Activated T-helper 1 cell treated with anti-CD3 and anti-CD28 coated beads, Interleukin-2, amount 50 U/mL, for 16 hours (primary cell): ENCODE measurements at places on chromosomes 6 and 20.

DNA sequence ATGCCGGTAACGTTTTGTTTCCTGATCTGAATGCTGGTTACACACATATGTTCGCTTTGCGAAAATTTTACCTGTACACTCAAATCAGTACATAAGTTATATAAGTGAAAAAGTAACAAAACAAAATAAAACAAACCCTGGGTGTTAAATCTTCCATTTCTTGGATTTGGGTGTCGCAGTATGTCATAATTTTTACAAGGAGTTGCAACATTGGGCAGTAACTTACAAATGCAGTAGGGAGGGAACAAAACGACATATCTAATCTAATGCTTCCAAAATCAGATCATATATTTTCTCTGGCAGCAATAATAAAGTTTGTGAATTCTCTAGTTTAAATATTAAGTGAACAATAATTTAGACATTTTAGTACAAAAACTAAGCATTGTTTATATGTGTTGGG lies 25.2 kb downstream of the SNX14 start:
- no peak for DNase-seq

- no peak for DNase-seq
Observed at GRCh38 chr6:158627168-158627939, 17.2 kb downstream of the DYNLT1 start.

- DNase-seq, result no peak
Observed at GRCh38 chr20:25218492-25218891, 23.0 kb downstream of the ENTPD6 start.

- no peak for DNase-seq
Observed at GRCh38 chr20:22583773-22584521, 425 bp downstream of the FOXA2 start.

DNA sequence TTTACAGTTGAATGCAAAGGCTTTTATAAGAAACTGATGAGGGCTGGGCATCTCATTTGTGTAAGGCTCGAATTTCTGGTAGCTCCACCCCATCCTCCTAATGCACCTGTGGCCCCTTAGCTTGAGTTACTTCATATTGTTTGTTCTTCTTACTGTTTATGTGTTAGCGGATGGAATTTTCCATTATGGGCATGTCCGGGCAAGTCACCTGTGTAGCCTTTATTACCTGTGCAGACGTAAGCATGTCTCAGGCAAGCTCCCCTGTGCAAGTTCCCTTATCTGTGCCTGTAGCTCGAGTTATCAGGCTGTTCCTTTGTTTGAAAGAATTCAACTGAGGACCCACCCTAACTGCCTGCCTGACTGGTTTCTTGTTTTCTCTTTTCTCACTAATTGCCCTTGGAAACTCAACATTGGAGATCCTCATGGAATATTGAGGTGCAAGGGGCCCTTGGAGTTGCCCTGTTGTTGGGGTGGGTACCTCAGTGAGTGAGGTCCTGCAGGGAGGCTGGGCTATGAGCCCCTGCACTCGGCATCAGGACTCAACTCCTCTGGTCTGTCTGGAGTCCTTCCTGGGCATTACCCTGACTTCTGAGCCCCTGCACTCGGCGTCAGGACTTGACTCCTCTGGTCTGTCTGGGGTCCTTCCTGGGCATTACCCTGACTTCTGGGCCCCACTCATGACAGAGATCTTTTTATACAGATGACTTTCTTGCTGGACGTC lies 207.9 kb upstream of the SULF2 start:
- no peak for DNase-seq

GRCh38 chr6:12555267-12555666 lies 161.3 kb upstream of the PHACTR1 start:
- DNase-seq, result no peak

GRCh38 chr6:142879076-142879475 lies 65.9 kb downstream of the HIVEP2 start:
- no peak for DNase-seq

- DNase-seq, result no peak
Observed at GRCh38 chr6:38579010-38579628, 60.6 kb downstream of the BTBD9 start.

GRCh38 chr6:5761370-5761769 lies 245.4 kb downstream of the NRN1 start:
- no peak for DNase-seq

DNA sequence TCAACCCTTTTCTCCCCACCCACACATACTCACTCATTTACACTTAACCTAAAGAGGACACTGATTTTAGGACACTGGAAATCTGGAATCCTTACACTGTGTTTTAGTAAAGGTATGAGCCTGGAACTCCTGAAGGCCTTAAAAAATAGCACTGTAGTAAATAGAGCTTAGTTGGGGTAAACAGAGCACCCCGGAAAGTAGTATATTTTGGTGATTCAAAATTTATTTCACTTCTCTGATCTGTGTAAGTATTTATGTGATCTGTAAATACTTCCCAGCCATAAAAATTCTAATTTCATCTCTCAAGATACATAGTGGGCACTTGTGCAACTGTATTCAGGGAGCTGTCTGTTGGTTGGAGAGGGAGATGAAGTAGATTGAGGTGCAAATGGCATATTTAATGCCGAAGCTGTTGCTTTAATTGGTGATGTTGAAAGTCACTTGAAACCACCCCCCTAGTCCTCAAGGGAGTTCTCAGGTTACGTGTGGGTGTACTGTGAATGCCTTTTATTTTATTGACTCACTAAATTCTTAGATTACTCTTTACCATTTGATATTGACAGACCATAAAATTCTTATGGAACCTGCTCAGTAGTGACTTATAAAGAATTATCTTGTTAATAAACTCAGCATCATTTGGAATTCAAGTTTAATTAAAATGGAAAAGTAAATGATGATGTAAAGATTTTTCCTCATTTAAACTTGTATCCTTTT lies 154.9 kb downstream of the SOX4 start:
- DNase-seq, result no peak

DNA sequence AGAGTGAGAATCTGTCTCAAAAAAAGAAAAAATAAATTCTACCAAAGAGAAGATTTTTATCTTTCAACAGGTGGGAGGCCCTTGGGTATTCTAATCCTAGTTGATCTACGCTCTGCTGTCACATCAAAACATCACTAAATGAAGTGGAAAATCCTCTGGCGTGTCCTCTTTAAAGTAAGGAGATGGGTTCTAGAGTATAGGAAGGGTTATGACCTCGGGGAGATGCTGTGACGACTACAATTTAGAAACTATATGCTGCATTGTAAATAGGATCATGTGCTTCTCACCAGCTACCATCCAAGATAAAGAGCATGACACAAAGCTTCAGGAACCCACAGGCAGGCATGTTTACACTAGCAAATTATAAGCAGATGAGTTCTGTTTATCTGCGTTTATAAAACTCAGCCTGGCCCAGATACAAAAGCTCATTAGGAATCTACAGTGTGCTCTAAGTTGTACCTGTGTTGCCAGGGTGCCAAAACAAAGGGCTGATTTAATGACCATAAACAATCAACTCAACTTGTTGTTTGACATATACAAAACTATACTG lies 197.1 kb upstream of the PLN start:
- DNase-seq, result no peak
